Stimulated activated CD4-positive, alpha-beta T cell treated with anti-CD3 and anti-CD28 coated beads, Interleukin-15, amount 100 ng/mL, for 48 hours (primary cell): ENCODE measurements at places on chromosomes 6 and 20.

GRCh38 chr6:83592770-83593394, 80.5 kb downstream of the PRSS35 start:
- DNase-seq = no peak

- no peak for DNase-seq
Observed at GRCh38 chr6:44558024-44558831, 170.7 kb downstream of the CDC5L start.

- no peak for DNase-seq
Observed at GRCh38 chr6:107729098-107729497, 95.0 kb downstream of the SCML4 start.

GRCh38 chr6:160050022-160050421, 71.6 kb upstream of the SLC22A1 start:
- no peak for DNase-seq

GRCh38 chr6:13194852-13195251, 133.5 kb downstream of the TBC1D7 start:
- DNase-seq = no peak

DNA sequence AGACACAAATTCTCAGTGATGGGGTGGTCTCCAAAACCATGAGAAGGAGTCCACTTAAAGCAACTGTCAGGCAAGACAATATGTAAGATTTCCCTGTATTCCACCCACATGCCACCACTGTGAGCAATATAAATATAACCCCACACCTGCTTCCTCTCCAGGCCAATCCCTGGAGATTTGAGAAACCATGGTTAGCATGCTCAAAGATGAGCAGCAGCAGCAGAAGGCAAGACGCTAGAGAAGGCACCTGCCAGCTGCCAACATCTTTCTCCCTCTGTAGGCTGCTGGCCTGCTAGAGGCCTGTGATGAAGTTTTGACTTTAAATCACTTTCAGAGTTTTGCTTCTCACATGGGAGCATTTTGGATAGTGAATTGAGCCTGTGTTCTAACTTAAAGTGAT, 7.9 kb upstream of the SOD2 start:
- no peak for DNase-seq
